ENCODE measurements at places on chromosomes 16 and 17. TPM values are rescaled to one million over a fixed set of nuclear protein-coding genes. Genes with fewer than 3 reads are reported as not detected.

The KRT31 gene
- total RNA-seq, result not detected

- DNase-seq, result no peak
These were observed 25.0 kb upstream of the ZNF750 start for GRCh38 chr17:82864713-82865248.

The KRT36 gene
- not detected for total RNA-seq

The MAF gene
- 0.26 TPM for total RNA-seq

The IL32 gene
- total RNA-seq, result 0.38 TPM

- DNase-seq, result no peak
These were observed 83.6 kb downstream of the TTC19 start for GRCh38 chr17:16083223-16083622.

The HOXB6 gene
- total RNA-seq, result 11.6 TPM

DNA sequence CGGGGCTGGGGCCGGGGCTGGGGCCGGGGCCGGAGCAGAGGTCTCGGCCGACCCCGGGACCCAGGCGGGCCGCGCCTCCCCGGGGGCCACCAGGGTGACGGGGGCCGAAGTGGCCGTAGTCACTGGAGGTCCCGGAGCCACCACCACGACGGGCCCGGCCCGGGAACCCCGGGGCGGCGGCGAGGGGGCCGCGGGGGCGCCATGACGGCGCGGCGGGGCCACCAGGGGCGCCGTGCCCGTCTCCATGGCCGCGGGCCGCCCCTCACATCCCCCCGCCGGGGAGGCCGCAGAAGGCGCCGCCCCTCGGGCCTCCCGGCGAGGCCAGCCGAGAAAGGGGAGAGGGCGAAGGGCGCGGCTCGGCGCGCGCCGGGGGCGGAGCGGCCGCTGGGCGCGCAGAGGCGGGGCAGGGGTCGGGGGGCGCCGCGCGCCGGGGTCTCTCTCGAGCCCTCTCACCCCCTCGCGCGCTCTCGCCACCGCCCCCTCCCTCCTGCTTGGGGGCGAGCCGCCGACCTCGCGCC lies 297 bp downstream of the TBC1D10B start:
- no peak for DNase-seq

GRCh38 chr16:88494335-88495154 lies 41.5 kb downstream of the ZFPM1 start:
- DNase-seq, result no peak

The DHX8 gene
- total RNA-seq, result 54.1 TPM

All from NCI-H460 (cell line).